Mammary microvascular endothelial cell (primary cell): ENCODE measurements at places on chromosomes 2 and 18. TPM values are rescaled to one million over a fixed set of nuclear protein-coding genes. Genes with fewer than 3 reads are reported as not detected.

GMPPA gene
- total RNA-seq, result 35.7 and 45.9 TPM in 2 replicates

UCN gene
- total RNA-seq, result not detected in 2 replicates

IL1R2 gene
- total RNA-seq, result not detected in 2 replicates

TFPI gene
- total RNA-seq, result 145 and 152 TPM in 2 replicates

COL4A4 gene
- total RNA-seq, result under 0.01 TPM in 1 of 2 replicates, not detected in the other

MAP3K19 gene
- total RNA-seq, result not detected in 2 replicates

SETBP1 gene
- total RNA-seq, result under 0.01 TPM in 1 of 2 replicates, not detected in the other

RAB6C gene
- not detected in 2 replicates for total RNA-seq

LIMS1 gene
- total RNA-seq, result 85.3 and 89.7 TPM in 2 replicates

DPYSL5 gene
- not detected in 2 replicates for total RNA-seq

GATA6 gene
- total RNA-seq, result 2.0 and 3.8 TPM in 2 replicates

NEMP2 gene
- 2.0 and 3.1 TPM in 2 replicates for total RNA-seq

PPP1R1C gene
- 0.27 and 3.0 TPM in 2 replicates for total RNA-seq

ATRAID gene
- 131 and 156 TPM in 2 replicates for total RNA-seq

EMILIN1 gene
- 7.2 and 11.9 TPM in 2 replicates for total RNA-seq
